ENCODE measurements at places on chromosomes 16 and 17. TPM values are rescaled to one million over a fixed set of nuclear protein-coding genes. Genes with fewer than 3 reads are reported as not detected.

CEP112 gene
- total RNA-seq = not detected

FN3K gene
- total RNA-seq = not detected

MON1B gene
- total RNA-seq = 10.1 TPM

CA7 gene
- not detected for total RNA-seq

- no peak overlapping the region for H3K27ac ChIP-seq
- no peak for DNase-seq
- H3K27me3 ChIP-seq = no peaks in the 10 kb centered on the region
- H3K4me1 ChIP-seq = peaks cover 2% of the 10 kb centered on the region
Measured at GRCh38 chr17:79080761-79081290, 6.2 kb downstream of the ENGASE start.

- H3K4me3 ChIP-seq = no peak overlapping the region
- H3K27me3 ChIP-seq = no peaks in the 10 kb centered on the region
- no peak for DNase-seq
- H3K36me3 ChIP-seq = 0 out of 2 replicates have a peak, but pooled peaks cover 3% of the 10 kb centered on the region
- no peak overlapping the region for H3K27ac ChIP-seq
Measured at GRCh38 chr16:31064882-31065461, 9.1 kb downstream of the ZNF668 start.

DNA sequence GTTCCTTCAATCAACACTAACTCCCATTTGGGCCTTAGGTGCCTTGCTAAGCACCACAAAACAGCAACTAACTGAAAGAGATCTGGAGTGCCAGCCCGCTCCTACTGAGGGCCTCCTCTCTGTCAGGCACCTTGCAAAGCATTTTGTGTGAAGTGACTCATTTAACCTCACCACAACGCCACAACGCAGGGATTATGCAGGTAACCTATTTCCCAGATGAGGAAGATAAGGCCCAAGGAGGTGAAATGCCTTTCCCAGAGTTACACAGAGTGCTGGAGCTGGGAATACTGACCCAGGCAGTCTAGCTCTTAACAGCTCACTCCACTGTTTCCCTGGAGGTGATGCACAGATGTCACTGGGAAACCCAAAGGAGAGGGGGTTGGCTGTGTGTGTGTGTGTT is 32.8 kb downstream of the DRC3 start:
- H3K27me3 ChIP-seq = no peaks in the 10 kb centered on the region
- no peak for DNase-seq
- H3K4me1 ChIP-seq = peaks cover 19% of the 10 kb centered on the region

GRCh38 chr17:28133562-28133970 is 91.1 kb downstream of the NLK start:
- no peaks in the 10 kb centered on the region for H3K27me3 ChIP-seq
- H3K4me1 ChIP-seq = no peaks in the 10 kb centered on the region
- H3K27ac ChIP-seq = no peak overlapping the region
- no peak for DNase-seq
- no peak overlapping the region for H3K4me3 ChIP-seq
- peaks cover 15% of the 10 kb centered on the region for H3K36me3 ChIP-seq
